ENCODE measurements at places on chromosomes 13 and 19. TPM values are rescaled to one million over a fixed set of nuclear protein-coding genes. Genes with fewer than 3 reads are reported as not detected.

GRCh38 chr19:17765069-17765618, 13.9 kb downstream of the FCHO1 start:
- DNase-seq = no peak

Gene LRCH1
- 11.9 TPM for total RNA-seq

DNA sequence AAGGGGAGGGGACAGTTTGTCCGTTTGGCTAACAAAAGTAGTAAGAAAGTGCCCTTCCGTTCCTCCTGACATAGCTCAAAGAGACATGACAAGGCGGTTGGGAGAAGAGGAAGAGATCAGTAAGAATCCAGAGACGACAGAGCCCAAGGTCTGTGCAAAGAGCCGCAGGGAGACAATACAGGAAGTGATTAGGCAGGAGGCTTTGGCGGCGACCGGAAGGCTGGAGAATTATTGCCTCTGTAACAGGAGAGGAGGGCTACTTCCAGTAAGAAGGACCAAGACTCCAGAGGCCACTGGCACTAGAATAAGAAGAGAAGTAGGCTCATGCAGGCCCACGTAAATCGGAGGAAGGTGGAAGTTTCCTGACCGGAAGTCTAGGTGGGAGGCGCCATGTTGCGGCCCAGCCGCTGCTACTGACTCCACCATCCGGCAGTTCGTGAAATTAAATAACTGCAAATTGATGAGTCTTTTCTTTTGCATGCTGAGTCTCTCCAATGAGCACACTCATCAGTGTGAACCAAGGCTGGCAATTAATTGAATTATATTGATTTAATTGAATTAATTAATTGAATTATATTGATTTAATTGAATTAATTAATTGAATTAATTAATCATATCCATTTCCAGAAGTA, 9.9 kb downstream of the RFX2 start:
- no peak for DNase-seq

Gene KIR2DL4
- not detected for total RNA-seq

Data from epithelial cell of proximal tubule (primary cell).